ENCODE measurements at places on chromosomes 16 and 17.

DNA sequence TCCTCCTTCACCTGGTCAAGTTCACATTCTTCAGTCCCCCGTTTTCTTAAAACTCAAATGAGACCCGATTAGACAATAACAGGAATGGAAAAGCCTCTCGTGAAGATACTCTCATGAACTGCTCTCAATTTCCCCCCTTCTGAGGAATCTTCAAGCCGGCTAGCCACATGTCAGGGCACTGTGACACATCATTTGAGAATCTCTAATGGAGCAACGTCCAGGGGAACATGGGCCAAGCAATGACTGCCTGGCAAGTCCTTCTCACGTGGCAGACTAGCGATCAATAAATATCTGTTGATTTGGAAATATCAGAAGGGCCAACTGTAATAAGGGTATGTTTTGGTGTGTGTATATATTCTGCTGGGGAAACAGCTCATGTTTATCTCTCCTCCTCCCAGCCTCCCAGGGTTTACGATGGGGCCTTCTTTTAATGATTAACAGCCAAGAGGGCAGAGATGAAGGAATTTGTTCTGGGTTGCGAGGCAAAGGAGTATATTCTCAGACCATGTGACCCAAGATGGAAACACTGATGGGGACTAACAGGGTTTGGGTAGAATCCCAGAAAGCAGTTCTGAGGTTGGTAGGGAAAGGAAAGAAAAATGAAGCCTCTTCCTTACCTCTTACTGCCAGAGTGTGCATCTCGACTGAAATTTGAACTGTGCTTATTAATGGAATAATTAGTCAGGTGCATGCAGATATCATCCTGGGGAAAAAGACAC, 21.4 kb downstream of the TTLL6 start:
- DNase-seq: no peak

- no peak for DNase-seq
These were observed 23.8 kb downstream of the FAM83G start for GRCh38 chr17:18980682-18981334.

DNA sequence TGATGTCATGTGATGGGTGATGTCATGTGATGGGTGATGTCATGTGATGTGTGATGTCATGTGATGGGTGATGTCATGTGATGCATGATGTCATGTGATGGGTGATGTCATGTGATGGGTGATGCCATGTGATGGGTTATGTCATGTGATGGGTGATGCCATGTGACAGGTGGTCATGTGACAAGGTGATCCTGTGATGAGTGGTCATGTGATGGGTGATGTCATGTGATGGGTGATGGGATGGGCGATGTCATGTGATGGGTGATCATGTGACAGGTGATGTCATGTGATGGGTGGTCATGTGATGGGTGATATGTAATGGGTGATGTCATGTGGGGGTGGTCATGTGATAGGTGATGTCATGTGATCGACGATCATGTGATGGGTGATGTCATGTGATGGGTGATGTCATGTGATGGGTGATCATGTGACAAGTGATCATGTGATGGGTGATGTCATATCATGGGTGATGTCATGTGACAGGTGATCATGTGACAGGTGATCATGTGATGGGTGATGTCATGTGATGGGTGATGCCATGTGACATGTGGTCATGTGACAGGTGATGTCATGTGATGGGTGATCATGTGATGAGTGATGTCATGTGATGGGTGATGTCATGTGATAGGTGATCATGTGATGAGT, 17.2 kb downstream of the CD300LB start:
- peak; percentile 23 for DNase-seq

- no peak for DNase-seq
These were observed 479.3 kb downstream of the KCNJ18 start for GRCh38 chr17:22171631-22172030.

- DNase-seq: no peak
These were observed 51.1 kb upstream of the VPS4A start for GRCh38 chr16:69260019-69260418.

- no peak for DNase-seq
These were observed 7.7 kb downstream of the FOXL1 start for GRCh38 chr16:86585821-86586611.

DNA sequence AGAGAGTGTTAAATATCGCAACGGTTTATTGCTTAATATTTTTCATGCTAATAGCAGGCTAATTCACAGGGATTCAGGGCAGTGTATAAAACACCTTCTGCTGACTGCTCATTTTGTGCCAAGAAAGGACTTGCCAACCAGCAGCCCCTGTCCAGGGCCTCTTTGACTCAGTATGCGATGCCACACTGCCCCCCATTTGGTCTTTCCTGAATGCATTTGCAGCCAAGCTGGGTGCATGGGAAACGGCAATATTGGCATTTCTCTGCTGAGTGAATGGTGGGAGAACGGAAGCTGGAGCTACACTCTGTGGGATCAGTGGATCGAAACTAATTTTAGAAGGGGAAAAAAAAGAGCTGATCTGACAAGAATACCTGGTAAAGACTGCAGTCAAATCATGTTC, 152.9 kb upstream of the C16orf82 start:
- DNase-seq: no peak

- DNase-seq: no peak
These were observed 29.4 kb downstream of the COG7 start for GRCh38 chr16:23423496-23424049.
